Small intestine (tissue), 16 donors: ENCODE measurements at places on chromosomes 1 and 21.

DNA sequence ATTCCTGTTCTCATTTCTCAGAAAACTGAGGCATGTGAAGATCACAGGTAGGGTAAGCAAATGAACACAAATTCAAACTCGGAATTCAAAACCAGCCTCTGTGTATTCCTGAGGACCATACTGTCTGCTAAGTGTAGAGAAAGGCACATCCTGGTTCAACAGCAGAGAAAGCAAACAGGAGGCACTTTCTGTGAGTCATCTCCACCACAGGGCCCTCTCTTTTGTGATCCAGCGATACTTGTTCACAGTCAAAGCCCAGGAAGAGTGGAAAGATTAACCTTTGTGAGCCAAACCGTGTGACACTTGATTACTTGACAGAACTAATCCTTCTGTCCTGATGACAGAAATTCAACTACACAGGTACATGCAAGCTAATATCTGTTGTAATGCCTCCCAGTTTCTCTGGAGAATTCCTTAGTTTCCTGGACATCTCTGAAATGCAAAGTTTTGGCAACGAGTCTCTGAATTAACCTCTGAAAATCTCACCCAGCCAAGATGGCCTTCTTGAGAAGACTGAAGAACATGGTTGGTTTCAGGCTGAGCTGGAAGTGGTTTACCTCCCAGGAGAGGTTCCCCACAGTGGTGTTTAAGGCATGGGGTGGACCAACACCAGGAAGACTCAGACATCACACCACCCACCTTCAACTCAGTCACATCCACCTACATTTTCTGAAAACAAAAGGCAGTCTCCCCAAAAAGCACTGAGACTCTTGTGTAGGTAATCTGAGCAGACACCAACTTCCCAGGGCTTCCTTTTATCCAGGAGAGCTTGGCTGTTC lies 98.2 kb upstream of the ERG start:
- DNase-seq: no peak

GRCh38 chr1:112625696-112626095 lies 6.1 kb downstream of the CAPZA1 start:
- DNase-seq: no peak

GRCh38 chr1:199041173-199041914 lies 402.5 kb downstream of the PTPRC start:
- peak; percentile 41 for DNase-seq

DNA sequence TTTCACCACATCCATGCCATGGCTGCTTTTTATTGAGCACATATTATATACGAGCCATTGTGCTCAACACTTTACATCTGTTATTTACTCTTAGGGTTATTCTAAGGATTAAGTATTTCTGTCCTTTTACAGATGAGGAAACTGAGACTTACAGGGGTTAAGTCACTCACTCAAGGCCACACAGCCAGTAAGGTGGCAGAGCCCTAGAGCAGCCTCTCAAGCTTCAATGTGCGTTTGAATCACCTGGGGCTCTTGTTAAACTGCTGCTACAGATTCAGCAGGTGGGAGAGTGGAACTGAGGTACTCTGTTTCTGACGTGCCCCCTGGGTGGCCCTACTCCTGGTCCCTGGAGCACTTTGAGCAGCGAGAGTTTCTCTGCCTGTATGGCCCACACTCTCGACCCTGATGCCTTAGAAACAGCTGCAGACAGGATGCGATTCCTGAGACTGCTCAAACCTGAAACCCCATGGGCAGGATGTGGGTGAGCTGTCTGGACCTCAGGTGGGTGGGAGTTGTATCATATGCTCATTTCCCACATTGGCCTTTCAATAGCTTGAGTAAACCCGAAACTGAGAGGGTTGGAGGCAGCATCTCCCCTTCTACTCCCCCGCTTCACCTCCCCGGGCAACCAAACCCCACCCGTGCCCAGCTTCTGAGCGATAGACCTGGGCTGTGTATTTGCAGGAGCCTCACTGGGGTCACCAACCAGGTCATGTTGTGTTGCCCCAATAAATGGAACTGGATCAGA lies 59.3 kb downstream of the MAN1C1 start:
- peak; percentile 65 for DNase-seq

DNA sequence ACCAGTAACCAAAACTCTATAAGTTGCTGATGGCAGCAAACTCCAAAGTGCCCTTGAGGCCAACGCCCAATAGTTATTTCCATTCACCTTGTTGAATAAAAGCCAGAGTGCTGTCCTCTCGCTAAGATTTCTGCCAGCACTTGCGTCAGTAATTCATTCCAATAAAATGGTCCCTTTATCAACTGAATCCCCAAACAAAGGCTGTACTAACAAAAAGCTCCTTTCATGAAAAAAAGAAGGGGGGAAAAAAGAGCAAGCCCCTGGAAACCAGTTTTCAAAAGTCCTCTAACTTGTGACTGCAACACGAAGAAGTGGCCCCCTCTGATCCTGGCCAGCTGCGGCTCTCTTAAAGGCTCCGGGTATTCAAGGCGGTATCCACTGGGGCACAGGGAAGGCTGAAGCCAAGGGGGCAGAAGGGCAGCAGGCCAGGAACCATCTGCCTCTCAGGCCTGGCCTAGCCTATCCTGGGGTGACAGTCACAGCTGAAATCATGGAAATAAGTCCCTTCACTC lies 55.8 kb upstream of the ZNF326 start:
- DNase-seq: no peak

- DNase-seq: no peak
Measured at GRCh38 chr1:230240446-230241086, 173.5 kb downstream of the GALNT2 start.
